ENCODE measurements at places on chromosomes 2 and 18.

DNA sequence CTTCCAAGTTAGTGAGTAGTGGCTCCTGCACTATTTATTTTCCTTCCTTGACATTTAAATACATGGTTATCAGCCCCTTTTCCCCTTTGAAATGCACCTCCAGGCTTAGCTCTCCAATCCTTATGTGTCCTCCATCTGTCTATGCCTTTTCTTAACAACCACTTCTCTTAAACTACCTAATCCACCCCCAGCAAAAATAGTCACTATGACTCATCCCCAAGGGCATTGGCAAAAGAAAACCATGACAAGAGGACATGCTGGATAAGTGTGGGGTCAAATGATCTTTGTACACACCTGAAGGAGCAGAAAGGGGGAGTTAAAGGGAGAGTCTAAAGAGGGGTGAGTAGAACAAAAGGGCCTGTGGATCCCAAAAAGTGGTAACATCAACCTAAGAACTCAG lies 127.2 kb downstream of the ANKRD44 start:
- no peak for DNase-seq

DNA sequence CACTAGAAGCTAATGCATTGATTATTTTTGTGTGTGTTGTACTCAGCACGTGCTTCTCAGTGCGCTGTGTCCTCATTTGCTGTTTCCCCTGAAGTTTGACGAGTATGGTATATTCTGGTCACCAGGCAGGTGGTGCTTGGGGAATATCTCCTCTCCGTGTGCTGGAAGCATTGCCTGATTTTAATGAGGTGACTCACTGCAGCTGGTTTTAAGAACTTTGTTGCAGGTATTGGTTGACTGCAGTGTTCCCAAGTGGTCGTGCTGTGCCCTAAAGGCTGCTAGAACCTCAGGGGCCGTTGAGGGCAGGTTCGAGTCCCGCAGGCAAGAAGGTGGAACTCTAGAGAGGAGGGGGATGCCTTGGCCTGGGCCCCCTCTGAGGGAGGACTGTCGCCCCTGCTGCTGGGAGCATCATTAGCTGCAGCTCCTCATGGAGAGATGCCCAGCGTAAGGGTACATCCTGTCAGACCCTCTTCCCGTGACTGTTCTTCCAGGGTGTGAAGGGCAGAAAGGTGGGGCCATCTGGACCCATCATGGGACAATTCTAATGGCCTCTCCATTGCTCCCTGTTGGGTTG lies 82.6 kb downstream of the AGAP1 start:
- no peak for DNase-seq

GRCh38 chr2:60706021-60706420 lies 50.0 kb upstream of the PAPOLG start:
- no peak for DNase-seq

DNA sequence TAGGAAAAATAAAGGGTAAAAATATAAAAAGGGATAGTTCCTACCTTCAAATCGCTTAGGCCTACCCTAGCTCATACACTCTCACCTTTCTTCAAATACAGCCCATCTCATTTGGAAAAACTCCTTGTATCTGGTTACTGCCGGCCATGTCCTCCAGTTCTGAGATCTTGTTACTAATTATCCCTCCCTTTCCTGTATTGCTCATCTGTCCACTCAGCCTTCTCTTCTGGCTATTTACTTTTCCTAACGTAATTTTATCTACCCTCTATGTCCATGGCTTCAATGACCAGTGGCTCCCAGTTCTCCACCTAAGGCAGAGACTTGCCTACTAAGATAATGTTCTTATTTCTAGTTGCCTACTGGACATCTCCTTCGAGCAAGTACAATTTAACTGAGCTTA lies 342.9 kb upstream of the ACVR2A start:
- no peak for DNase-seq

- DNase-seq, result no peak
These were observed 22.8 kb downstream of the ICA1L start for GRCh38 chr2:202848813-202849212.

Data from C1 segment of cervical spinal cord (tissue), 14 donors.